ENCODE measurements at places on chromosomes 6 and 20.

- DNase-seq: no peak
Observed at GRCh38 chr20:10619427-10619826, 54.4 kb downstream of the JAG1 start.

DNA sequence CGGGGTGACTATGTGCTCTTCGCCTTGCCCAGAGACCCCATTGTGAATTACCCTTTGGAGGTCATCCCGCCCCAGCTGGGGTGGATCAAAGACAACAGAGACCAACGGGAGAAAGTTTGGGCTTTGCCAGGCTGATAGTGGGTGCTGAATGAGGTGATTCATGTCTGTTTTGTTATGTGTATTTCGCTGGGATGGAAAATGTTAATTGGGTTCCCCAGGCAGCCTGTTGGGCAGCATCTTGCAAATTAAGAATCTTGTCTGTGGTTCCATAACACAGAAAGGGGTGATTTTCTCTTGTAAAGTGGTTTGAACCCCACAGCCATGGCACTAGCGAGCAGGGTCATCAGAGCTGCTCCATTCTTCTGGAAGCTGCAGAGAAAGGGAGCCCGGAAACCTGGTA is 63.1 kb upstream of the UNC93A start:
- no peak for DNase-seq

DNA sequence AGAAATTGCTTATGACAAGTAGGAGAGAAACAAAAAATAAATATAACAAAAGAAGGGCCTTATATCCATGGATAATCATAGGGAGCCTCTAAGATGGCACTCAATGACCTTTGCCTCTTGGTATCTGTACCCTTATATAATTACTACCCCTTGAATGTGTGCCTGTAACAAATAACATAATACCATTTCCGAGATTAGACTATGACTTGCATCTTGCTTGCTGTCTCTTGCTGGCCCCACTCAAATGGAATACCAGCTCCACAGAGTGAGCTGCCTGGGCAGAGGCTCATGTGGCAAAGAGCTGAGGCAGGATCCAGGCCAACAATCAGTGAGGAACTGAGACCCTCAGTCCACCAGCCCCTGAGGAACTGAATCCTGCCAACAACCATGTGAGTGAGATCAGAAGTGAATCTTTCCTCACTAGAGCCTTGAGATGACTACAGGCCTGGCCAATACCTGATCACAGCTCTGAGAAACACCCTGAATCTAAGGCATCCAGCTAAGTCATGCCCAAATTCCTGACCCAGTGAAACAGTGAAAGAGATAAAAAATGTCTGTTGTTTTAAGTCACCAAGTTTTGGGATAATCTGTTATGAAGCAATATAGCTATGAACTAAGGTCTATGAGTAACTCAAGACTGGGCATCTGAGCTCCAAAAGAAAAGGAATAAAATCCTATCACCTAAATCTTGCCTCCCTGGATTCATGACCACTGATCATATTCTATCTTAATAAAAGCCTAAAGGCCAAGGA is 5.5 kb downstream of the KATNA1 start:
- DNase-seq: no peak

GRCh38 chr6:132443206-132443605 is 41.9 kb upstream of the MOXD1 start:
- no peak for DNase-seq

- DNase-seq: no peak
Observed at GRCh38 chr6:44829836-44830235, 442.3 kb downstream of the CDC5L start.

- DNase-seq: peak; percentile 44
Observed at GRCh38 chr6:142945446-142946180, 637 bp upstream of the HIVEP2 start.

DNA sequence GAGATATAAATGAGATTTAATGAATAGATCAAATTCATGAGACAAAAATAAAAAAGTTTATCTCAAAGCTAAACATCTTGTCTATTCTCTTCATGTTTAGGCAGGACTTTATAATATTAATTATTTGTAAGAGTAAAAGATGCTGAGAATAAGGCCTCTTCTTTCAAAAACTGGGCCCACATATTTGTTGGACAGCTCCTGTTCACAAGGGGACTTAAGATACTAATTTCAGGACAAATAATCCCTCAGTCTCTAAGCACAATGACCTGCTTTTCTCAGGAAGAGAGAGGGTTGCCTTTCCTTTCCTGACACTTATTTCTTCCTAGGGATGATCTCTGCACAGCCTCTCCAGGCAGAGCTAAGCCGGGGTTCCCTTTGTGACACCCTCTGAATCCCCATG is 43.3 kb downstream of the NOX3 start:
- no peak for DNase-seq

GRCh38 chr6:22064558-22064957 is 232.3 kb downstream of the PRL start:
- no peak for DNase-seq

DNA sequence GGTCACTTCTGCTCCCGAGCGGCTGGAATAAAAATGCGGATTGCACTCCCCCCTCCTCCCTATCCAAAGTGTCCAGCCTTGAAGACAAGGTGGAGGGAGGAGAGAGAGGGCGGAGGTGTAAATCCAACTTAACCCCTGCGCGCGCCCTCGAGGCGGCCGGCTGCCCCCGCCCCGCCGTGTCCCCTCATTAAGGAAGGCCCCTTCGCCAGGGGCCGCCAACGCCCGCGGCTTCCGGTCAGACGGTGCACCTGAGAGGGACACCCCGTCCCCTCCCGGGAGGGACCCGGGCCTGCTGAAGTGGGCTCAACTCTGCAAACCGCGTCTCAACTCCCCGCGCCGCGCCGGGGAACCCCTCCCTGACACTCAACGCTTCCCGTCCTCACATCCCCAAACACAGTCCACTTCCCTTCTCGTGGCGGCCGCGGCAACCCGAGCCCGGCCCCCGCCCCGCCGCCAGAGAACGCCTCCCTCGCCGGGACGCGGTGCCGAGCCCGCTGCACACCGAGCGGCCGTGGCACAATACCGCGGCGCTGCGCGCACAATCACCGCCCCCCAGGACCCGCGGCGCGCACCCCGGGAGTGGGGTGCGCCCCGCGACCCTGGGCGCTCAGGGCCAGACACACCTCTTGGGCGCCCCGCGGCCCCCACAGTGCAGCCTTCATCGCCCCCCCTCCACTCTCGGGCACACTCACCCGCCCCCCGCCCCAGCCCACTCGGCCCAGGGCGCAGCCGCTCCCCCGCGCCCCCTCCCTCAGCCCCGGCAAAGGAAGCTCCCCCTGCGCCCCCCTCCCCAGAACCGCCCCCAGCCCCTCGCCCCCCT is 102.5 kb downstream of the NOL4L start:
- DNase-seq: peak; percentile 17

- DNase-seq: no peak
Observed at GRCh38 chr6:17061097-17061496, 40.8 kb upstream of the STMND1 start.

DNA sequence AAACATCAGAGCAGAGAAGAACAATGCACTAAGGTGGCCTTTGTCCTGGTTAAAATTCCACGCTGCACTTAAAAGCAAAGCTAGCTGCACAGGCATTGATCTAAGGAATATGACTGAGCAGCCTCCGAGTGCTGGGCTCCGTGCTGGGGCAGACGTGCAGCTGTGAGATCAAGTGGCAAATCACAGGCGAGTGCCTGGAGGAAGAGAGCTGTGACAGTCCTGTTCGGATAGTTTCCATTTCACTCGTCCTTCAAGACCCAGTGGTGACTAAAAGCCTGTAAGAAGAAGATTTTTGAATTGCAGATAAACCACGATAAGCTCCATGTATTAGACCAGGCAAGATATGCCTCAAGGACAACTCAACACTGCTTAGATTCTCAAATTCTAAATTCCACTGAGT is 247.9 kb downstream of the ANKRD60 start:
- DNase-seq: no peak

DNA sequence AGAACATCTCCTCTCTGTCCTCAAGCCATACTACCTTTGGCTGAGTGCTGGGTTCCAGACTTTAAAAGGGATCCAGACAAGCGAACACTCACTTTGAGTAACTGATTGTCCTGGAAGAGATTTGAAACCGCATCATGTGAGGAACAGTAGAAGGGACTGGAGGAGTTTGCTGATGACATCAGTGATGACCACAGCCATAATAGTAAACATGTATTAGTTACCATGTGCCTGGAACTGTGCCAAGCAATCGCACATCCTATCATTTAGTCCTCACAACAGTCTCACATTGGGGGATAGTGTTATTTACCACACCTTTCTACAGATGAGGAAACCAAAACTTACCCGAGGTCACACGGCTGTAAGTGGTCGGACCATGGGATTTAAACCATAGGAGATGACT is 39.8 kb downstream of the ARMC2 start:
- DNase-seq: no peak

GRCh38 chr6:131070061-131070460 is 7.0 kb upstream of the EPB41L2 start:
- no peak for DNase-seq

- no peak for DNase-seq
Observed at GRCh38 chr6:29403801-29404200, 8.4 kb downstream of the OR12D2 start.

GRCh38 chr20:23361119-23361475 is 885 bp upstream of the GZF1 start:
- no peak for DNase-seq

GRCh38 chr20:57653546-57653900 is 33.3 kb upstream of the ZBP1 start:
- no peak for DNase-seq

DNA sequence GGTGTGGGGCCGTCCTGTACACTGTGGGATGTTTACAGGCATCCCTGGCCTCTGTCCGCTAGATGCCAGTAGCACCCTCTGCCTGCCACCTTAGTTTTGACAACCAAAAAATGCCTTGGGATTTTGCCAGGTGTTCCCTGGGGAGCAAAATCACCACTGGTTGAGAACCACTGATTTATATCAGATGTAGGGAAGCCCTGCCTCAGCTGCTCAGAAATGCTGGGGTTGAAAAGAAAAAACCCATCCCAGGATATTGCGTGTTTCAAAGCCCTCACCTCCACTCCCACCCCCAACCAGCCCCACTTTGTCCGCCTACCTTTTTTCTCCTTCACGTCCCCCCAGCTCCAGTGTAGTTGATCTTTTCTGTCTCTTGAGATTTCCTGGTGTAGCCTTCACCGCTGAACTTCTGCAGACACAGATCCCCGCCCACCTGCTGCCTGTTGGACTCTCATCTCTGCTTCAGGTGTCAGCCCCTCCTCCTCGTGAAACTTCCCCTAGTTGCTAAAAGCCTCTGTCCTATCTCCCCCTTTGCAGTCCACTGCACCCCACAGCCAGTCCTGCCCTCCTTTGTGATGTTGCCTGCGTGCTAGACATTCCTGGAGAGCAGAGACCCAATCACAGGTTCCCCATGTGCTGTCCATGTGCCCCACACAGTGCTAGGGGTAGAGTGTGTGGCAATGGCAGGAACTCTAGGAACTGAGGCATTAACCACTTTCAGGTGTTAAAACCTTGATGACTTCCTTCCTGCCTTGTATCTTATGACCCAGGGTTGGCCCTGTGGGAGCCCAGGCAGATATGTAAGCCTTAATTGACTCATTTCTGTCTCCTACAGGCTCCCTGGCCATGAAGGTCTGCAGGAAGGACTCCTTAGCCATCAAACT is 98.9 kb downstream of the TBC1D7 start:
- peak; percentile 14 for DNase-seq

DNA sequence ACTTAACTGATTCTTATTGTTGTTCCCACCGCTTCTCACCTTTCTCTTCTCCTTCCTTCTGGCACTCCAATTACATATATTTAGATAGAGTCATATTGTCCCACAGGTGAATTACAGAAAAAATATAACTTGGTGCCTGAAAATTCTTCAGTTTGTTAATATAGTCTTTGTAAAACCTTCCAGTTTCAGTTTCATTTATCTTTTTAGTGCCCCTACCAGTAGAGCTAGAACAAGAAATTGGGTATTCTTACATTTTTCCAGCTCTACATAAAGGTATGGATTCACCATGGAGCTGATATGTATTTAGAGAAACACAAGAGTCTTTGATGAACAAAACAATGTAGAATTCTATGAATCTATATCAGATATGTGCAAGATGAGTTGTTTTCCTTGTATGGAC is 10.7 kb downstream of the MANEA start:
- no peak for DNase-seq

DNA sequence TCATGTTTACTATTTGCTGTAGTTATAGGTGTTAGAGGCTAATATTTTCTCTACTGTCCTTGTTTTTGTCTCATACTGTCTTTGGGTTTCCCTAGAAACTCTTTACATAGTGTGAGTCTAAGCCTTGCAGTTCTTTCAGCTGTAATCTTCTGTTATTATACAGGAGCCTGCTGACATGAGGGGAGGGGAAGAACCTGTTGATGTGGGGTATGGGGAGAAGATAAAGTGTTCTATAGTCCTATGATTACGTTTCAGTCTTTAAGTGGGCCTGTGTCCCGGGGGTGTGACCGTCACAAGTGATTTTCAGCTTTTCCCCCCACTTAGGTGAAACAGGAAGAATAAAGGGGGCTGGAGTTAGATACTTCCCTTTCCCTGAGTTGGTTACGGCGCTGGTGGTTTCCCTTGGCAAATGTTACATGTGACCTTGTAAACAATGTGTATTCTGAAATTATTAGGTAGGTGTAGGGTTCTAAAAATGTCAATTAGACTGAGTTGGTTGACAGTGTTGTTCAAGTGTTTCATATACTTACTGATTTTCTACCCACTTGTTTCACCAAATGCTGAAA is 41.3 kb downstream of the REV3L start:
- DNase-seq: no peak

DNA sequence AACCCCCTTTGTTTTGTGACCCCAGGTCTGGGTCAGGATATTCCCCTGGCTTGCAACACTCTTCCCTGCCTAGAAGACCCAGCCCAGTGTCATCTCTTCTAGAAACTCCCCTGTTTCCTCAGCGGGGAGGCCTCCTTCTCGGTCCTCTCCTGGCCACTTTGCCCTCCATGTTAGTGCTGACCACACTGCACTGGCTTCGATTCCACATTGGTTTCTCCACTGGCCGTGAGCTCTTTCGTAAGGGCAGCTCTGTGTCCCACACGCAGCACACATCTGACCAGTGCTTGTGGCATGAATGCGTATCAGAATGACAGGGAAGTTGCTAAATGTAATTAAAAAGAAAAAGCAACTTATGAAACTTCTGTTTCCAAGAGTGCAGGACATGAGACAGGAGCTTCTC is 49.4 kb upstream of the FNDC1 start:
- DNase-seq: no peak
